Suprapubic skin (tissue), 4 donors: ENCODE measurements at places on chromosomes 3 and 15.

DNA sequence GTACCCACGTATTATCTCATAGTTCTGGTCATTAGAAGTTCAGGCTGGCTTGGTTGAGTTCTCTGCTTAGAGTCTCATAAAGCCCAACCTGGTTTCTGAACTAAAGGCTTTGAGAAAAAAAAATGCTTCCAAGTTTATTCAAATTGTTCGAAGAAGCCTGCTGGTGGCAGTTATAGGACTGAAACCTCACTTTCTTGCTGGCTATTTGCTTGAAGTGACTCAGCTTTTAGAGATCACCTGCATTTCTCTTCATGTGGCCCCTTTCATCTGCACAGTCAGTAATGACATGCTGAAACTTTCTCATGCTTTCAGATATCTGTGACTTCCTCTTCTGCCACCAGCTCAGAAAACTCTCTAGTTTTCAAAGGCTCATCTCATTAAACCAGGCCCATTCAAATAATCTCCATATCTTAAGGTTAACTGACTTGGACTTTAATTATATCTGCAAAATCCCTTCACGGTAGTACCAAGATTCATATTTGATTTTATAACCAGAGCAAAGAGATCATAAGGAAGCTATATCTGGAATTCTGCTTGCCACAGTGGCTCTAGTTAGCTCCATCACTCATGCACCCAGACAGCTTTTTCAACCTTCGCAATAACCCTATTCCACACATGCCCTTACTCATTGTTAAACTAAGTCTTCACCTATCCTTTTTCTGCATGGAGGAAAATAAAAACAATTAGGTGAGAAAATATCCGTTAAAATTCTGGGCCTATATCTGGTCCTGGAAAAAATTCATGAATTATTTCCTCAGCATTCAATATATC is 433.8 kb upstream of the CBLB start:
- DNase-seq: no peak

DNA sequence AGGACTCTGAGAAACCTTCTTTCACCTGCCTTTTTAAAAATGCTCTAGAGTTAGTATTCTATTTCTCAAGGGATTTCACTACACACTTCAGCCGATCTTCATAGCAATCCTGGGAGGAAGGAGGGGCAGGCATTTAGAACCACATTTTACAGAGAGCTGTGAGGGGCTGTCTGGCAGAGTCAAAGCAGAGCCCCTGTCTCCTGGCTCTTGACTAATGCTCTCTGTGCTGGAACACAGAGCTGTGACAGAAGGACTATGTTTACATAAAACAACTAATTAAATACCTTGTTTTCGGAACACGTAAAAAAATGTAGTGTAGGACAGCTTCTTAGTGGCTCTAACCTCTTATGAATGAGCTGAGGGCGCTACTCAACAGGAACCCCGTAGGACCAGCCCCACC is 7.6 kb upstream of the SPTBN5 start:
- DNase-seq: no peak

GRCh38 chr3:50806806-50807205 is 132.1 kb downstream of the DOCK3 start:
- DNase-seq: no peak

- DNase-seq: no peak
Measured at GRCh38 chr15:81859737-81860516, 185.9 kb downstream of the MEX3B start.

DNA sequence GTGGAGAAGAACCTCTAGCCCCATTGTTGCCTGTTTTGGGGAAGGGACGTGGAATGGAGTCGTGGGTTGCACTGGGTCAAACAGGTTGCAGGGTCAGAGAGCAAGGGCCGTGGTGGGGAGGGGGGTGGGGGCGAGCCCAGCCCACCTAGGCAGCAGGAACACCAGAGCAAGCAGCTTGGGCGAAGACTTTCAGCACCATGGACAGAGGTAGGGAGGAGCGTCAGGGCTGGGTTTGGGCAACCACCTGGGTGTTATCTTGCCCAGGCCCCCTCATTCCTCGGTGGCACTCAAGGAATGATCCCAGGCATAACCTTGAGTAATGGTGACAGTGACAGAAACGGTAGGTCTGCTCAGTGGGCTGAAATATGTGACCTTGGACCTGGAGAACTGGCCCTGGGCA is 45.9 kb upstream of the TMEM115 start:
- no peak for DNase-seq

GRCh38 chr3:186133980-186134379 is 25.1 kb upstream of the ETV5 start:
- DNase-seq: no peak

DNA sequence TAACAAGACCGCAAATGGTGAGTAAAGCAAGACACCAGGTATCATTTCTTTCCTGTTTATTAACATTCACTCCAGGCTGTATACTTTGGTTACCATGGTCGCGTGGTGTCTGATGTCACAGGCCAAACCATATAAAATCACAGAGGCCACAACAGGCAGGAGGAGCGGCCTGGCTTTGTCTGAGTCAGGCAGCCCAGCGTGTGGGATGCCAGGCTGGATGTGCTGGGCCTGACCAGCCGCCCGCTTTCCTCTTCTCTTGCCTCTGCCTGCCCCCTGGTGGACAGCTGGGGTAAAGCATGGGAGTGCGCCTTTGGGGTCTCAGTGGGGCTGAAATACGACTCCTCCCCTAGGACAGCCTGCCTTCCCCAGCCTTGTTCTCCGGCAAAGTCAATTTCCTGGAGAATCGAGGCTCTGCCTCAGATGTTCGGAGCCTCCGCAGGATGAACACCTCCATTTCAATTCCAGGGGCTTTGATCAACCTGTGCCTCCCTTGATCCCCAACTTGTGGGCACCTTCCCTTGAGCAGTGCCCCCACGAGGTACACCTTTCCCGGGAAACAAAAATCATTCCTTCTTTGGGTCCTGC is 78.2 kb downstream of the CCNL1 start:
- DNase-seq: peak; percentile 95

GRCh38 chr15:68492855-68493254 is 60.9 kb upstream of the ITGA11 start:
- no peak for DNase-seq

DNA sequence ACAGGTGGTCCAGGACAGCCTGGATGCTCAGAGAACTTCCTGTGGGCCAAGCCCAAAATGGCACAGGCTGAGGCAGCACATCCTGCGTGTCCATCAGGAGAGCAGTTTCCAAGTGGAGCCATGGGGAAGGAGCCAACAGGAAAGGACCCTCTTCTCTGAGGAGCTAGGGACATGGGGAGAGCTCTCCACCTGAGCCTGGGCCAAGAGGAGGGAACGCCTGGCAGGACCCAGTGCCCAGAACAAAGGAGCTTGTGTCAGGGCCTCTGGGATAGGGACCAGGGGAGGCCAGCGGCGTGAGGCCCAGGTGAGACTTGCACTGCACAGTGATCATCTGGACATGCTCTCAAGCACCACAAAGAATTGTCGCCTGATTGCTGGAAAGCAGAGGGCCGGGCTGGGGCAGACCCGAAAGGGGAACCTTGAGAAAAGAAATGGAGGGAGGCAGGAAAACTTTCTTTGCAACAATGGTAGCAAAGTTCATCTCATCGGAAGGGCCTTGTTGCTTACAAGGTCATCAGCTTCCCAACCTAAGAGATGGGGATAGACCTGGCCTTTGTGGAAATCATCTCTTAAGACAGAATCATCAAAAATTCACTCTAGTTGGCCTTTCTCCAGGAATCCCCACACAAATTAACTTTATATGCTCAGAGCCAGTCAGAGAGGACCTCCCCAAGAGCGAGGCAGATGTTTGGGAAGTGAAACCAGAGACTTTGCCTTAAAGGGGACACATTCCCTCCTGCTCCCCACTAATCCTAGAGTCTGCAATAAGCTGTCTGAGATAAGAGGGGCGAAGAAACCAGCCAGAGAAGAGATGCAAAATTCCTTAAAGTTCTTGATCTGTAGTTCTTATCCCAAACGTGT is 47.7 kb upstream of the HES1 start:
- peak; percentile 58 for DNase-seq
